ENCODE measurements at places on chromosomes 11 and 22. TPM values are rescaled to one million over a fixed set of nuclear protein-coding genes. Genes with fewer than 3 reads are reported as not detected.

DDIAS gene
- total RNA-seq = 11.8 TPM

EP300 gene
- 137 TPM for total RNA-seq

C1QTNF5 gene
- not detected for total RNA-seq

OR51A2 gene
- not detected for total RNA-seq

LARGE1 gene
- 2.5 TPM for total RNA-seq

INSC gene
- total RNA-seq = not detected

ZNF74 gene
- 14.1 TPM for total RNA-seq

SLC29A2 gene
- 7.0 TPM for total RNA-seq
